ENCODE measurements at places on chromosomes 7 and 10. TPM values are rescaled to one million over a fixed set of nuclear protein-coding genes. Genes with fewer than 3 reads are reported as not detected.

- no peak for DNase-seq
These were observed 928.7 kb downstream of the IPMK start for GRCh38 chr10:57338823-57339558.

DNA sequence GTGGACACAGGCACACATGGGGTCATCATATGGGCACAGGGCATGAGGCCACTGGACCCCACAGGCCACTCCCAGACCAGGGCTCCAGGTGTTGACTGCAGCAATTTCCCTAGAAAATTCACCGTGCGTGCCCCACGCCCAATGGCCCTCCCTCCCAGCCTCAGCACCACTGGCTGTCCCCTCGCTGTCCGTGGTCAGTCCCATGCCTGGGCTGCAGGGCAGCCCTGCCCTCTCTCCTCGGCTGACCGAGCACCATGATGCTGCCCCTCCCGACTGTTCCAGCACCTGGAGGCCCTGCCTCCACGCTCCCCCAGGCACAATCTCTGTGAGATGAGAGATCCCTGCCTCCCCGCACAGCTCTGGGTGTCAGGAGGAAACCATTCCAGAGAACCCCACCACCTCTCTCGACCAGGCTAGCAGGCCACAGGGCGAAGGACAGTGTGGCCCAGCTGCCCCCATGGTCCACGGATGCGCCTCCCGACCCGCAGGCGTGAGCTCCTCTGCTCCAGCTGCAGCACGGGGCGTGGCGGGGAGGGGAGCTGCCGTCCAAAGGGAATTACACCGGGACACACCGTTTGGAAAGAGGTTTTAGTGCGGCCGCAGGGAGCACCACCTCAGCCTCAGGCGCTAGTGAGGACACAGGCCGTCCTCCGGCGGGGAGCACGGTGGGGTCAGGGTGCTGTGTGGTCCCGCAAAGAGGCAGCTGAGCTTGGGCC, 12.6 kb downstream of the NUDT1 start:
- DNase-seq, result no peak

GRCh38 chr10:77289790-77290189, 347.8 kb downstream of the KCNMA1 start:
- no peak for DNase-seq

DNA sequence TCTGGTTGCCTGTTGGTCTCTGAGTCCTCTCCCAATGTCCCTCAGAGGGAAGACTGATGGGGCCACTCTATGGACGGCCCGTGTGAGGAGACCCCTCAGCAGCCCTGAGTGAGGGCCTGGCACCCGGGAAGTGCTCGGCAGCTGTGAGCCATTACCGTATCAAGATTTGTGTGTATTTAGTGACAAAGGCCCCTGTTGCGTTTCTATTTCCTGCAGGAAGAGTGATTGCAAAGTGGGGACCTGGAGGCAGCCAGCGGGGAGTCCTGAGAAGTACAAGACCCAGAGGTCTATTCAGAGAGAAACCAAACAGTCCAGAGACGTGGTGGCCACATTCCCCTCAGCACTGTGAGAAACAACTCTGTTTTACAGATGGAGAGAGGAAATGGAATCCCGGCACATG, 51.1 kb upstream of the CHST15 start:
- no peak for DNase-seq

CLCN1 gene
- not detected for total RNA-seq

ACSM6 gene
- not detected for total RNA-seq

PON1 gene
- total RNA-seq, result not detected

DNA sequence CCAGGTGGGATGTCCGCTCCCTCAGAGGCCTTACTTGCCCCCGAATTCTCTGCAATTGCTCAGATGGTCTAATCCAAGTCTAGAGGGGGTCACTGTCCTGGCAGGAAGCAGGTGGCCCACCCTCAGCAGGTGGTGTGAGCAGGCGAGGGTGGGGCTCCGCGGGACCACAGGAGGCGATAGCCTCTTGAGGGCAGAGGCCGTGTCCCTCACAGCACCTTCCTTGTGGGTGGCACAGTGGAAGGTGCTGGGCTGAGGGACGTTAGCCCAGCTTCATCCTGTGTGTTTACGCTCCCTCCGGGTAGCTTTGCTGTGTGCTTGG, 38.3 kb upstream of the INPP5A start:
- no peak for DNase-seq

DNA sequence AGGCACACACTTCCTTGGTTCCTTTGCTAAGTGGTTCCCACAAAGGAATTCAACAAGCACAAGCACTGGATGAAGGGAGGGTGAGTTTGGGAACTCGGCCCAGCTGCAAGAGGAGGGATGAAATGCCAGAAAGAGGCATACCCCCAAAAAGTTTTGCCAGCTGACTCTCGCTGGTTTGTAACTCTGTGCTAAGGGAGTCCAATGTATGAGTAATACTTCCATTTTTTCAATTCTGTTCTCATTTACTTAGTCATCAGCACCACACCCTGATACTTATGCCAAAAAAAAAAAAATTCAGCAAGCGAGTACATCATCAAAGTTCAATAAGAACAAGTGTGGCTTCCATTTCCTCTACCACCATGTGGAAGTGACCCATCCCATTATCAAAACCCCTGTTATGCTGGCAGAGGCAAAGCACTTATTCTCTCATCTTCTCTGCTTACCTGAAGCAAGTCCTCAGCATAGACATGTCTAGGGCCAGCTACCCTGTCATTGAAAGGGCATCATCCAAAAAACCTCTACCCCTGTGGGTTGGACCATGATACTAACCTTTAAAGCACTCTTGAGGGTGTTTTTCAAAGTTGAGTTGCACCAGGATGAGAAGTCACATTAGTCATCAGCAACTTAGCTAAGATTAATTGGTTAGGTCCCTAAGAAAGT, 6.9 kb upstream of the HYCC1 start:
- DNase-seq, result no peak

GRCh38 chr7:155935005-155935557, 122.8 kb upstream of the SHH start:
- no peak for DNase-seq

- DNase-seq, result no peak
These were observed 119.0 kb downstream of the SEC23IP start for GRCh38 chr10:120011359-120012130.

GRCh38 chr10:74634995-74635536, 191.3 kb upstream of the KAT6B start:
- DNase-seq, result no peak

TBATA gene
- total RNA-seq, result not detected

GRCh38 chr10:49138361-49138891, 4.6 kb upstream of the FAM170B start:
- no peak for DNase-seq

- DNase-seq, result no peak
These were observed 6.4 kb downstream of the ADCK2 start for GRCh38 chr7:140679186-140679585.

GRCh38 chr7:148871030-148871429, 13.1 kb downstream of the EZH2 start:
- no peak for DNase-seq

TEX36 gene
- not detected for total RNA-seq

DNA sequence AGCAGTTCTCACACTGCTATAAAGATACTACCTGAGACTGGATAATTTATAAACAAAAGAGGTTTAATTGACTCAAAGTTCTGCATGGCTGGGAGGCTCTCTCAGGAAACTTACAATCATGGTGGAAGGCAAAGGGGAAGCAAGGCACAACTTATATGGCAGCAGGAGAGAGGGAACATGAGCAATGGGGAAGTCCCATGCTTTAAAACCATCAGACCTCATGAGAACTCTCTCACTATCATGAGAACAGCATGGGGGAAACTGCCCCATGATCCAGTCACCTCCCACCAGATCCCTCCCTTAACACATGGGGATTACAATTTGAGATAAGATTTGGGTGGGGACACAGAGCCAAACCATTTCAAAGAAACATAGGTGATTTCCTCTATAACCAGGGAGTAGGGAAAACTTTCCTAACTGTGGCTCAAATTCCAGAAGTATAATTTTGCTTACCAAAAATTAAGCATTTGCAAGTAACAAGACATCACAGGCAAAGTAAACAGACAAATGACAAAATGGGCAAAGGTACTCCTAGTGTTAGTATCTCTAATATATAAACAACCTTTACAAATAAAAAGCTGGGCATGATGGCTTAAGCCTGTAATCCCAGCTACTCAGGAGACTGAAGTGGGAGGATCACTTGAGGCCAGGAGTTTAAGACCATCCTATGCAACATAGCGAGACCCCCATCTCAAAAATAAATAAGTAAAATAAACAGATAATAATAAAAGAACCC, 88.0 kb downstream of the KBTBD2 start:
- no peak for DNase-seq

Data from Peyer's patch (tissue), 4 donors.